ENCODE measurements at places on chromosomes 13 and 19.

DNA sequence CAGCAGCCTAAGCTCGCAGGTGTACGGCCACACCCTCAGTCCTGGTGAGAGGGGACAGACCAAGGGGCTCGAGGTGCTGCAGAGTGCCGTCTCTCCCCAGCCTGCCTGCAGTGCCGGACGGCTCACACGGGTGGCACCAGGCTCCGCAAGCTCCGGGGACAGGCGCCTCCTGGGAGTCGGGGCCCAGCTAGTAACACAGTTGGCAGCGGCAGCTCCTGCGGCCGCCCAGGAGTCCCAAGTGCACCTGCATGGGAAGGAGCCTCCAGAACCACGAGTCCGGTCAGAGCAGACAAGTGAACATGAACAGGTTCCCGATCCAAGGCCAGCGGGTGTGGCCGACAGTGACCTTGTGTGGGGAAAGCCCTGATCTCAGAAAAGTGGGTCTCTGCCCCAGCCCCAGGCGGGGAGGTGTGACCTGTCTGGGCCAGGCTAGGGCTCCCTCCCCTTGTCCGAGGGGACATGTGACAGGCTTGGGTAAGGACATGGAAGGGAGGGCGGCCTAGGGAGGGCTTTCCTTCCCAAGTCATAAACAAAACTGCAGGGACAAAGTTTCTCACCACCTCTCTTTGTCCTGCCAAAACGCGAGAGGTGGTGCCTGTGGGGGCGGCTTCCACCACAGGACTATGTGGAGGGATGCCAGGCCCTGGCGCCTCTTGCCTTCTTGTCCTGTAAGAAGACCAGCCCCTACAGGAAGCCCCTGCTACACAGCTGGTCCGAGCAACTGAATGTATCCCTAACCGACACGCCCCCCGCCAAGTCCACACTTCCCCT, 46.5 kb downstream of the MLLT1 start:
- DNase-seq = no peak

- DNase-seq = no peak
Observed at GRCh38 chr13:95367309-95367843, 66.1 kb upstream of the ABCC4 start.

DNA sequence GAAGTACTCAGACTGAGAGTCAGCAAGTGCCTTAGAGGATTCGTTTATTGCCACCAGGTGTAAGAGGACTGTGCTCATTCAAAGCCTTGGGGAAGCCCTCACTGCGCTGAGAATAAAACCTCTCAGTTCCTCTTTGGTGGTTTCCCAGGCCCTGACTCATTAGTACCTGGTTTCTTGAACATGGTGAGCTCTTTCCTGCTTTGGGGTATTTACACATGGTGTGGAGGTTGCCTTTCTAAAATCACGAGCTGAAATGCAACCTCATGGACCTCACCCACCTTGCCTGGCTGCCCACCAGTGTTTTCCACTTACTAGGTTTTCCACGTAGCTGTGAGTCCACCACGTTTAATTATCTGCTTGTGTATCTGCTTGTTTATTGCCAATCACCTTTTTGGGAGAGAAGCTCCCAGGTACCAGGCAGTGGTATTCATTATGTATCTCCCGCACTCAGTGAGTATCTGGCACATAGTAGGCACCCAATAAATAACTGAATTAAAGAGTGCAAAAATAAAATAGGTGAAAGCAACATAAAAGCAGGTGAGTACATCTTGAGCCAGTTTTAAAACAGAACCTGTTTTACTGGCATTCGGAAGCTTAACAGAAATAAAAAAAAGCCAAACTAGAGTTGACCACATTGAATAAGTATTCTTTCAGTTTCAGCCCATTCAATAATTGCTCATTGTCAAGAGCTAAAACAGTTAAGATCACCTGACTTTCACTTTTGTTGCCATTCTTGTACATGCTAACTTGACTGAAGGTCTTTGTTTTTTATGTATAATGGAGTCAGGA, 533.0 kb downstream of the MYO16 start:
- DNase-seq = no peak

DNA sequence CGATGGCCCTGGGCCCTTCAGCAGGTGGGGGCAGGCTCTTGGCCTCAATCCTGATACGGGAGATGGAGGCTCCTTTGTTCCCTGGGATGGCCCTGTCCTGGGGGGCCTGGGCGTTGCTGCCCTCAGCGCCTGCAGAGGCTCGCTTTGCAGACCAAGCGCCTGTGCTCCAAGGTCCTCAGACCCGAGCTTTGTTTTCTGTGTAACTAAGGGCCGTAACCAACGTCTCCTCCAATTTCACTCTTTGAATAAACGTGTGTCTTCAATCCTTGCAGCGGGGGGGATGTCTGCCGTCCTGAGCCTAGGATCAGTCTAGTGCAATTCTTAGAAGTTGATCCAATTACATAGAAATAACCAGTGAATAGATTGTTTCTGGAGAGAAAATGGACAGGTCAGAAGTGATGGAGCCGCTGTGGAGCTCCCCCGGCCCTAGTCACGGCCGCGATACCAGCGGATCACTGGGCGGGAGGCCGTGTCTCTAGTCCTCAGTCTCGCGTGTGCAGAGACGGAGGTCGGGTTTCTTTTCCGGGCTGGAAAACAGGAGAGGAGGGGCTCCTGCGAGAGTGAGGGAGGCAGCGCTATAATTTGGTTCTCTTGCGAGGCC, 5.3 kb downstream of the PTBP1 start:
- DNase-seq = no peak

DNA sequence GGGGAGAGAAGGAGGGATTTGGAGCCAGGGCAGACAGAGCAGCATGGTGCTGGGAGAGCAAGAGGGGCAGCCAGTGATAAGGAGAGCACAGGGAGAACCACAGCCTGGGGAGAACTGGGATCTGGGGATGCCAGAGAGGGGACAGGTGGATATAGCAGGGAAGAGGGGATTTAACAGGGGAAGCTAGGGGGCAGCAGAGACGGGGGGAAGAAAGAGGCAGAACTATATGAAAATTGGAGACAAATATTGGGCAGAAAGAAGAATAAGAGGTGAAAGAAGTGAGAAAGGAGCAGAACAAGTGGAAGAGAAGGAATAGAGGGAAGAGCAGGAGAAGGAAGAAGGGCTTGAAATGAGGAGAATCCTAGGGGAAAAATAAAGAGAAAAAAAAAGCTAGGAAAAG, 6.5 kb upstream of the ZNF528 start:
- DNase-seq = no peak

DNA sequence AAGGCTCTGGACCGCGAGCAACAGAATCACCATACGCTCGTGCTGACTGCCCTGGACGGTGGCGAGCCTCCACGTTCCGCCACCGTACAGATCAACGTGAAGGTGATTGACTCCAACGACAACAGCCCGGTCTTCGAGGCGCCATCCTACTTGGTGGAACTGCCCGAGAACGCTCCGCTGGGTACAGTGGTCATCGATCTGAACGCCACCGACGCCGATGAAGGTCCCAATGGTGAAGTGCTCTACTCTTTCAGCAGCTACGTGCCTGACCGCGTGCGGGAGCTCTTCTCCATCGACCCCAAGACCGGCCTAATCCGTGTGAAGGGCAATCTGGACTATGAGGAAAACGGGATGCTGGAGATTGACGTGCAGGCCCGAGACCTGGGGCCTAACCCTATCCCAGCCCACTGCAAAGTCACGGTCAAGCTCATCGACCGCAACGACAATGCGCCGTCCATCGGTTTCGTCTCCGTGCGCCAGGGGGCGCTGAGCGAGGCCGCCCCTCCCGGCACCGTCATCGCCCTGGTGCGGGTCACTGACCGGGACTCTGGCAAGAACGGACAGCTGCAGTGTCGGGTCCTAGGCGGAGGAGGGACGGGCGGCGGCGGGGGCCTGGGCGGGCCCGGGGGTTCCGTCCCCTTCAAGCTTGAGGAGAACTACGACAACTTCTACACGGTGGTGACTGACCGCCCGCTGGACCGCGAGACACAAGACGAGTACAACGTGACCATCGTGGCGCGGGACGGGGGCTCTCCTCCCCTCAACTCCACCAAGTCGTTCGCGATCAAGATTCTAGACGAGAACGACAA, 1.8 kb downstream of the PCDH17 start:
- DNase-seq = no peak

DNA sequence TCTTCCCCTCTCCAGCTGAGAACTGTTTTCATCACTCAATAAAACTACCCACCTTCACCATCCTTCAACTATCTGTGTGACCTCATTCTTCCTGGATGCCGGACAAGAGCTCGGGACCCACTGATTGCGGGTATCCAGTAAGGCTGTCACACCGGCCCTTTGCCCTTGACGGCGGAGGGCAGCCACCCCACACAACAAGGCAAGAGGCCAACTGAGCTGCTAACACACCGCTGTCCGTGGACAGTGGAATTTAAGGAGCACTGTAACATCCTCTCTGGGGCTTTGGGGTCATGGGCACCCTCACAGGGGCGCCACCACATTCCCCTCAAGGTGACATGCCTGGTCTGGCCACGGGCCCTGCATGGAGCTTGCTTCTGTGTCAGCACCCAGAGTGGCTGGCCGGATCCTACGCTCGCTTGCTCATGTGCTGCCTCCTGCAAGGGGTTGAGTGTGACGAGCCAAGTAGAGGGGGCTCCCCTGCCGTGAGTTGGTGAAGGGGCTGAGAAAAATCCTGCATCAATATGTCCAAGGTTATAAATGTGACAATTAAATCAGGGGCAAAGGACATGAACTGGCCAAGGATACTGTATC, 31.4 kb downstream of the LHFPL6 start:
- no peak for DNase-seq

- peak; percentile 54 for DNase-seq
Observed at GRCh38 chr19:47447470-47448359, 24.0 kb downstream of the SLC8A2 start.

- DNase-seq = no peak
Observed at GRCh38 chr13:47076500-47076899, 179.6 kb upstream of the HTR2A start.

GRCh38 chr19:19486343-19487076, 28.8 kb downstream of the TSSK6 start:
- DNase-seq = no peak

GRCh38 chr13:39144941-39145533, 106.8 kb downstream of the NHLRC3 start:
- DNase-seq = no peak

- DNase-seq = no peak
Observed at GRCh38 chr13:30110301-30111070, 196.9 kb downstream of the KATNAL1 start.

GRCh38 chr19:16233081-16233776, 35.5 kb downstream of the AP1M1 start:
- no peak for DNase-seq

GRCh38 chr13:73303851-73304250, 245.0 kb downstream of the KLF5 start:
- DNase-seq = no peak

- DNase-seq = no peak
Observed at GRCh38 chr19:48364598-48365348, 606 bp downstream of the SYNGR4 start.
